A172 (cell line): ENCODE measurements at places on chromosomes 12 and 14. TPM values are rescaled to one million over a fixed set of nuclear protein-coding genes. Genes with fewer than 3 reads are reported as not detected.

ADCY6 gene
- 13.1 and 14.5 TPM in 2 replicates for total RNA-seq

SDS gene
- total RNA-seq, result not detected in 2 replicates

ZBTB1 gene
- total RNA-seq, result 33.3 and 37.8 TPM in 2 replicates

CISTR gene
- not detected in 2 replicates for total RNA-seq

OASL gene
- 1.3 and 2.3 TPM in 2 replicates for total RNA-seq

- DNase-seq, result no peak
These were observed 428.8 kb downstream of the ZFP36L1 start for GRCh38 chr14:68363843-68364767.

- no peak for DNase-seq
These were observed 60.3 kb downstream of the DACT1 start for GRCh38 chr14:58697930-58698642.

DNA sequence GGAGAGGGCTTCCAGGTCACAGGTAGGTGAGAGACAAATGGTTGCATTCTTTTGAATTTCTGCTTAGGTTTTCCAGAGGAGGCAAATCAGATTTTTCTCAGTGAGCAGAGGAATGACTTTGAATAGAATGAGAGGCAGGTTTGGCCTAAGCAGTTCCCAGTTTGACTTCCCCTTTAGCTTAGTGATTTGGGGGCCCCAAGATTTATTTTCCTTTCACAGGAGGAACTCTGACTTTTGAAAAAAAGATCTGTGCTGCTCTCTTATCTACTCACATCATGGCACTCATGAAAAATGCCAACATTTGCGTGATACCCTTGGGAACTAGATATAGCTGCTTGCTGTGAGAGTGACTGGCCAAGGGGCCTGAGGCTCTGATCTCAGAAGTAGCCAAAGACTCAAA lies 58.0 kb upstream of the EVL start:
- DNase-seq, result no peak

- DNase-seq, result no peak
These were observed 87.2 kb upstream of the SOX5 start for GRCh38 chr12:24036438-24037216.

- DNase-seq, result no peak
These were observed 97.7 kb downstream of the NTS start for GRCh38 chr12:85971800-85972199.
